ENCODE measurements at places on chromosomes 3 and 15.

- DNase-seq: no peak
Observed at GRCh38 chr3:31253782-31254181, 278.9 kb upstream of the STT3B start.

- DNase-seq: no peak
Observed at GRCh38 chr3:138477120-138477519, 42.7 kb downstream of the ESYT3 start.

- DNase-seq: no peak
Observed at GRCh38 chr3:38964646-38965045, 87.1 kb downstream of the SCN11A start.

GRCh38 chr3:107627962-107628542, 105.3 kb downstream of the BBX start:
- no peak for DNase-seq

DNA sequence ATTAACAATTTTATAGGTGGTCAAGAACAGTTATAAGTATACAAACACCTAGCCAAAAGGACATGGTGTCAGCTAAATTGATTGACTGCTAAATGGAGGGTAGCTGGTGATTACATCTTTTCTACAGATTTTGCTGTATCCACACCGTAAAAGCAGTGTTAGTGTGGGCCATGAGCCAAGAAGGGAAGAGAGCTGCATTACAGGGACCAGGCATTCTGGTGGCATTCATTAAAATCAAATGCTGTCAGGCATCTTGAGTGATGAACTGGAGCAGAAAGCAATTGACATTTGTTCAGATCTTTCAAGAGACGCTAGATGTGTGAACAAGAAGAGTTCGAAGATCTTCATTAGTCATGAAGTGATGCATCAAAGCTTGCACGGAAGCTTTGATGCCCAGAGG, 177.9 kb downstream of the ARPP21 start:
- DNase-seq: no peak

GRCh38 chr3:197475514-197475913, 80.3 kb downstream of the BDH1 start:
- no peak for DNase-seq

DNA sequence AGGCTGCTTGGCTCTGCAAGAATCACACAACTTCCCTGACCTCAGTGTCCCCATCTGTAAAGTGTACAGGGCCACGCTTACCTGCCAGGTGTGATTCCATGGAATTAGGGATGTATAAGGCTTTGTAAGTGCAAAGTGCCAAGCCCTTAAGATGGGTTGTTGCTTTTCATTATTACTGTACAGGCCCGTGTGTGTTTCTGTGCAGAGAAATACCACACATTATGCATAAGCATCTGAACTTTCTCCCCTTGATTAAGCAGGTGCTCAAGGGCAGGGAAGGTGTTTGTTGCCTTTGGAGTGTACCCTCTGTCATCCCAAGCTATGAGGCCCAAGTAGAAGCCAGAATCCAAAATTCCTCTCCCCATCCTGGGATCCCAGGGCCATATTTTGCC, 13.6 kb upstream of the HRH1 start:
- no peak for DNase-seq

DNA sequence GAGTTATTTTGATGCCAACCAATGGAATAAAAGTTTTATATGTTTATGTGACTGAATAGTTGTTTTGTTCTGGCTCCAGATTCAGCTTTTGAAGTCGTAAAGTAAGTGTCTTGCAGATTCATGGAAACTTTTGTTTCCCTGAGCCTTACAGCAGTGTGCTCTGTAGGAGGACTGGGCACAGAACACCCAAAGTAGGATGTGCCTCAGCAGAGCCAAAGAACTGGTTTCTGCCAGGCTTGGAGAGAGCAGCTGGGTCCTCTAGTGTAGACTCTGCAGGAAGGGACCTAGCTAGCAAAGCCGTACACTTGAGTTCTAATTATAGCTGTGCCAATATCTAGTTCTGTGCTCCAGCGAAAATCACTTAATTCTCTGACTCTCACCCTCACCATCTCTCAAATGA, 261.2 kb upstream of the DNAJC19 start:
- DNase-seq: no peak

- no peak for DNase-seq
Observed at GRCh38 chr3:45817831-45818522, 21.6 kb upstream of the SLC6A20 start.

GRCh38 chr3:136535906-136536305, 216.3 kb downstream of the STAG1 start:
- DNase-seq: no peak

All from T-helper 2 cell treated with Interferon-gamma antibody and Interleukin-4, amounts not matched to agents 5 μg/mL and 100 μg/mL, for 36 hours (primary cell).